ENCODE measurements at places on chromosomes 1 and 21. TPM values are rescaled to one million over a fixed set of nuclear protein-coding genes. Genes with fewer than 3 reads are reported as not detected.

Gene ANXA9
- 0.06 TPM for total RNA-seq

Gene NCF2
- under 0.01 TPM for total RNA-seq

Gene PLEKHA6
- 1.5 TPM for total RNA-seq

Gene RGS2
- 188 TPM for total RNA-seq

Gene ATP5PB
- total RNA-seq: 299 TPM

Data from aortic smooth muscle cell (primary cell).